Activated naive CD8-positive, alpha-beta T cell treated with anti-CD3 and anti-CD28 coated beads, Interleukin-2, amount 50 U/mL, for 24 hours (primary cell): ENCODE measurements at places on chromosomes 2 and 18.

- DNase-seq = no peak
These were observed 41.2 kb downstream of the RPL37A start for GRCh38 chr2:216539791-216540241.

GRCh38 chr2:19745318-19746136, 156.3 kb downstream of the TTC32 start:
- DNase-seq = no peak

GRCh38 chr2:159671047-159671446, 41.3 kb upstream of the MARCHF7 start:
- no peak for DNase-seq

DNA sequence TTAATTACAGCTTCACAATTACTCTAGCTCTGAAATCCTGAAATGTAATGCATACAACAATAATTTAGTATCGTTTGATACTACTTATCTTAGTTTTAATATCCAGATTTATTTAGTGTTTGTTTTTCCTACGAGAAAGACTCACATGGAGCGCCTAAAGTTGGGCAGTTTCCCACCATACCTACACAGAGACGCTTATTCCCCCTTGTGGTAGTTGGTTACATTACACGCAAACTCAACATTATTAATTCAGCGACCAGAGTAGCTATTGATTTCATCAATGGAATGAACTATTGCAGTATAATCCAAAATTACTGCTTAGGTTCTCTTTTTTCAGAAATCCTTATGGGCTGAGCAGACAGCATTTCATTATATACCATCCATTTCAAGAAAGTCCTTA, 164.0 kb upstream of the REG3G start:
- no peak for DNase-seq

DNA sequence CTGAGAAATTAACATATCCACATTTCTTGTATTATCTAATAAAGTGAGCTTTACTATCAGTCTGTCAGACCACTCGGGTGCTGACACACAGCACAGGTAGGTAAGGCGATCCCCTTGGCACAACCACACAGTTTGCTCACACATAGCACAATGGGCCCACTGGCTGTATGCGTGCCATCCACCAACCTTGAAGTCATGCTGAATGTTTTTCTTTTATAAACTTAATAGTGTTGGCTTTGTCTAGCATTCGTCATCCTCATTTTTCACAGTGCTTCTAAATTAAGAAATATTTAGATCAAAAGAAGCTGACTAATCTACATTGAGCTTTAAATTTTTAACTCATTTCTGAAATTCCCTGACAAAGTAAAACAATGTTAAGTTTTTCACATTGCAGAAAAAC, 50.0 kb upstream of the PAPOLG start:
- DNase-seq = no peak

DNA sequence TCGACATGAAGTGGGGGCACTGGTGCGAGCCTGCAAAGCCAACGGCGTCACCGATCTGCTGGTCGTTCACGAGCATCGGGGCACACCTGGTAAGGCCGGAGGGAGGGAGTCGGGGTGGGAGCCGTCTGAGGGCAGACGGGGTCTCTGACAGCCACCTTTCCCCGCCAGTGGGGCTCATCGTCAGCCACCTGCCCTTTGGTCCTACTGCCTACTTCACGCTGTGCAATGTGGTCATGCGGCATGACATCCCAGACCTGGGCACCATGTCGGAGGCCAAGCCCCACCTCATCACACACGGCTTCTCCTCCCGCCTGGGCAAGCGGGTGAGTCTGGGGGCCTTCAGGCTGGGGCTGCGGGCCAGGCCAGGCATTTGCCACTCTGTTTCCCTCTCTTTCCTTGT, 2.9 kb downstream of the IMP4 start:
- no peak for DNase-seq

- DNase-seq = no peak
These were observed 11.1 kb upstream of the DCTN1 start for GRCh38 chr2:74391209-74391579.

GRCh38 chr2:201470821-201471731, 19.5 kb downstream of the STRADB start:
- DNase-seq = no peak

DNA sequence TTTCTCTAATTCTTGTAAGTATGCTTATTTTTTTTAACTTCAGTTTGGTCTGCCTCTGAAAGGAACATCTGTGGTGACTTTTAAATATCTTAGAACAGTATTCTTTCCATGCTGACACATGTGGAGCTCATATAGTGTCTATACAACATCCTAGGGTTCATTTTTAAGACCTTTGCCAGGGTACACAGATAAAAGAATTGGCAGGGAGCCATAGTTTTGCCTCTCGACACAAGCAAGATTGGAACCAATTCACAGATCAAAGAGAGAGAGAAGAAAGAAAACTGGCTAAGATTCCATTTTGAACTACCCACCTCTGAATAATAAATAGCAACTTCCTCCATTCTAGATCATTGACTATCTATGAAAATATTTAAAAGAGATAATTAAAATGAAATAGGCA, 142.7 kb upstream of the ST6GAL2 start:
- no peak for DNase-seq

DNA sequence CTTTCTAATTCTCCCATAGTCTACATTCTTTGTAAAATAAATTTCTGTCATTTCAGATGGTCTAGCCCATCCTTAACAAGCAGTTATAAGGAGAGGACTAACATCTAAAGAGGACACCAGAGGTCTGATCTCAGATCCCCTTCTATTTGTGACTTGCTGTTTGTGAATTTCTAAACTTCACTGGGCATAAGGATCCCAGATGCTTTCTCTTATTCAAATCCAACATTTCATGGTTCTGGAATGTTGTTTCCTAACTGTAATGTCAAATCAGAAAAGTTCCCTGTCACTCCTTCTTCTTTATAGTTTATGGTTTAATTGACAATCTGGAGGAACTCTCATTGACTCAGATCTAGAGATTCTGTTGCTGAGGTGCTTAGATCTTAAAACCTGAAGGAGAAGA, 430.2 kb downstream of the MEIS1 start:
- DNase-seq = no peak

DNA sequence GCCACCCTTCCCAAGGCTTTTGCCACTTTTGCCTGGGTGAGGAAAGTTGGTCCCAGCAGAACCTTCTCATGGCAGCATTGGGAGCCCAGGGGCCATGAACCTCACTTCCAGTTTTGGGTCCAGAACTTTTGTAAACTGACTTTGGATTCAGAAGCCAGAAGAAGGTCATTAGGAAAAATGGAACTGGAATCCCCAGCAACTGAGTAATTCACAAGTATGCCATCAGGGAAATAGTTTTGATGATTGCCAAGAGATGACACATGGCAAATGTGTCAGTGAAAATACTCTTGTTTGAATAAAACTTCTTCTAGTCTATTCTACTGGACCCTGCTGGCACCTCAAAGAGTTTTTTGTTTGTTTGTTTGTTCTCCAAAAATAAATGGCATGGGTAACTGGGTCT, 203.7 kb downstream of the SETBP1 start:
- no peak for DNase-seq

DNA sequence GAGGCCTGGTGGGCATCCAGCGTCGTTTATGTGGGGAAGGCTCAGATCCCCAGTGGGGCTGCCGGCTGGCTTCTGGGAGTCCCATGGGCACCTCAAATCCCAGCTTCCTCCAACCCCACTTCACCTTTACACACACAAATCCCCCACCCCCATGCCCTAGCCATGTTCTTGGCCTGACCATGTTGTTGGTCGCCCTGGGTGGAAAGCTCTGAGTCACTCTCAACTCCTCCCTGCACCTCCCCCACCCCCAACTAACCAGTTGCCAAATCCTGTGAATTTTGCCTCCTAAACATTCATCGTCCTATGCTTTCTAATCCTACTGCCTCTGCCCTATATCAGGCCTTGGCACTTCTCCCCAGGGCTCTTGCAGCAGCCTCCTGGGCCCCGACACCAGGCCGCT, 6.4 kb downstream of the TNS1 start:
- no peak for DNase-seq

DNA sequence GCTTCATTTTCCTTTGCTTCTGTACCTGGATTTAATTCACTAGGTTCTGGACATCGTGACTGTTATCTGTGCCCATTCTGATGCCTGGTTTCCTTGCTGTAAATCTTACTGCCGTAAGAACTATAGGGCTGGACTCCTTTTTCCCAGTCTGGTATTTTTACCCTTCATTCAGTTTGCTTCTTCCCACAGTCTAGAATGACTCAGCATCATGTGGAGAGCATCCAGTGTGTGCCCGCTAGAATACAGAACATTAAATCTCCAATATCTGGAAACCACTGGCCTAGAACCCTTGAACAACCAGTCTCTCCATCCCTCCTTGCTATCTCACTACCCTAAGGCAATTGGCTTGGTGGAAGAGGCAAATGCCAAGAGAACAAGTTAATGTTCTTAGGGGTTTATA, 1075.4 kb upstream of the ZEB2 start:
- DNase-seq = no peak

GRCh38 chr18:52979892-52980291, 639.9 kb downstream of the DCC start:
- no peak for DNase-seq

DNA sequence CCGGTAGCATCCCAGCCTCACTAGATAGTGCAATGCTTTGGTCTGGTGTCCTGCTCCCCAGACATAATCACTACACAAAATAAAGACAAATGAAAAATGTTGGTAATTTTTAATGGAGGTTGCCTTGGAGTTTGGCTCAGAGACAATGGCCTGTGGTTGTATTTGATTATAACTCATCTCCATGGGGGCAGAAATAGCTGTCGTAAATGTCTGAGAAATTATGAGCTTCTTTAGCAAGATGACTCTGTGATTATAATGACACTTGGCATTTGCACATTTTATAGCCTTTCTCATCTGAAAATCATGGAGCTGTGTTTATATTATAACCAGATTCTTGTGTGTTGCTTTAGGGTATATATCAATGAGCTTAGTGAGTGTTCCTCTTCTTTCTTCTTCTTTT, 1779.7 kb upstream of the CELF4 start:
- no peak for DNase-seq

DNA sequence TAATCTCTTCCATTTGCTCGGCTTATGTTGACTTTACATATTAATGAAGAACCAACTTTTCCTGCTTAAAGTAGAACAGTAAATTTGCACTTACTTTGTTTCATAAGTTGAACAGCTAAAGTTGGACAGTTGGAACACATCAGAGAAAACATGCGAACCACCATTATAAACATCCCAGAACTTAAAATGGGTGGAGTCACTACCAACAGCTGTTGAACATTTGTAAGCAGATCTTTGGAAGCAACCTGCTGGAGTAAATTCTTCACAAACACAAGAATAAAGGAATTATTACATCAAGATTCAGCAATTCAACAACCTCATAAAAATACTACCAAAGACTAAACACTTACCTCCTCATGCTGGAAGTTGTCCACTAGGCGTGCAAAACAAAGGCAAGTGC, 96.4 kb upstream of the DNER start:
- no peak for DNase-seq

DNA sequence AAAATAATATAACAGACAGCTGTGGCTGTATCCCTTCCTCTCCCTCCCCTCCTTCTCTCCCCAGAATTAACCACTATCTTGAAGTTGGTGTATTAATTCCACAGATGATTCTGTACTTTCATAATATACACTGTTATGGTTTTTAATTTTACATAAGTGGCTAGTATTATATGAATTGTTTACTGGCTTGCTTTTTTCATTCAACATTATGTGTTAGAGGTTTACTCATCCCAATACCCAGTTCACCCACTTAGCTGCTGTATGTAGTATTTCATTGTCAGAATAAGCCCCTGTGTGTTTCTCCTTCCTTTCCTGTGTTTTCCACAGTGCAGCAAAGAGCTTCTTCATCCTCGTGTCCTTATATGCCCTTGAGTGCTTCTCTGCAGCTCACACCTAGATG, 75.6 kb upstream of the B3GNT7 start:
- DNase-seq = no peak

DNA sequence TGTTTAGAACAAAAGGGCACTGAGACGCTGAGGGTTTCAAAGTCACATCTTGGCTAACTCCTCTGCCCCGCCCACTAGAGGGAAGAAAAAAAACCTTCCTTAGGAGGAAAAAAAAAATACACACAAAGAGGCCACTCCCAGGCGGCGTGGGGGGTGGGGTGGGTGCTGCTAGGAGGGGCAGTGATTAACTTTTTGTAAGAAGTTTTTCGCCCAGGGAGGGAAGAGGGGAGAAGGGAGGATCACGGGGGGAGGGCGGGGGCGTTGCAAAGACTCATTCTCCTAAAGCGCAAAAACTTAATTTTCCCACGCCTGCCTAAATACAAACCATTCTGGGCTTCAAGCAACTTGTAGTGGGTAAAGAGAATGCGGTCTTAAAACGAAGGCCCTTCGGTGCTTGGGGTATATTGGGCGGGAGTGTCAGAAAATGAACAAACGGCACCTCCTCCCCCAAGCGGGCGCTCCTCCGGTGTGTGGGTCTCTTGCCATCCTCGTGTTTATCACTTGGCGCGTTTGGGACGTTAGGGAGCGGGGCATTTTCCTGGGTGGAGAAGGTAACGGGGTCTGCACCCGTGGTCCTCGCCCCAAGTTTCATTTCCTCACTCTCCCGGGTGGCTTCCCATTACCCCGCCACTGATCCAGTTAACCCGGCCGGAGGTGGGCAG, 1.7 kb downstream of the CXCR4 start:
- peak; percentile 74 for DNase-seq

GRCh38 chr2:197889041-197889440, 84.6 kb downstream of the PLCL1 start:
- DNase-seq = no peak

DNA sequence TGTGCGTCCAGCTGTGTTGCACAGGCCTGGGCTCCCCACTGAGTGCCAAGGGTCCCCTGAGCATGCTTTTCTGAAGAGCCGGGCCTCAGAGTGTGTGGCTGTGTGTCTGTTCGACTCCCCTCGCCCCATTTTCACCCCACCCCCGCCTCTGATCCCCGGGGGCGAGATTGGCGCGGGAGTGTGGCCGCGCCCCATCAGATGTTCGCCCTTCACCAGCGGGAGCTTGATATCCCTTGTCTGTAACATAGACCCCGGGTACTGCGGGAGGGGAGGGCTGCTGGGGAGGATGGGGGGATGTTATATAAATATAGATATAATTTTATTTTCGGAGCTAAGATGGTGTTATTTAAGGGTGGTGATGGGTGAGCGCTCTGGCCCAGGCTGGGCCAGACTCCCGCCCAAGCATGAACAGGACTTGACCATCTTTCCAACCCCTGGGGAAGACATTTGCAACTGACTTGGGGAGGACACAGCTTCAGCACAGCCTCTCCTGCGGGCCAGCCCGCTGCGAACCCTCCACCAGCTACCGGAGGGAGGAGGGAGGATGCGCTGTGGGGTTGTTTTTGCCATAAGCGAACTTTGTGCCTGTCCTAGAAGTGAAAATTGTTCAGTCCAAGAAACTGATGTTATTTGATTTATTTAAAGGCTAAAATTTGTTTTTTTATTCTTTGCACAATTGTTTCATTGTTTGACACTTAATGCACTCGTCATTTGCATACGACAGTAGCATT, 1.5 kb downstream of the RHOB start:
- DNase-seq = no peak
